Astrocyte of the hippocampus (primary cell): ENCODE measurements at places on chromosomes 6 and 20.

DNA sequence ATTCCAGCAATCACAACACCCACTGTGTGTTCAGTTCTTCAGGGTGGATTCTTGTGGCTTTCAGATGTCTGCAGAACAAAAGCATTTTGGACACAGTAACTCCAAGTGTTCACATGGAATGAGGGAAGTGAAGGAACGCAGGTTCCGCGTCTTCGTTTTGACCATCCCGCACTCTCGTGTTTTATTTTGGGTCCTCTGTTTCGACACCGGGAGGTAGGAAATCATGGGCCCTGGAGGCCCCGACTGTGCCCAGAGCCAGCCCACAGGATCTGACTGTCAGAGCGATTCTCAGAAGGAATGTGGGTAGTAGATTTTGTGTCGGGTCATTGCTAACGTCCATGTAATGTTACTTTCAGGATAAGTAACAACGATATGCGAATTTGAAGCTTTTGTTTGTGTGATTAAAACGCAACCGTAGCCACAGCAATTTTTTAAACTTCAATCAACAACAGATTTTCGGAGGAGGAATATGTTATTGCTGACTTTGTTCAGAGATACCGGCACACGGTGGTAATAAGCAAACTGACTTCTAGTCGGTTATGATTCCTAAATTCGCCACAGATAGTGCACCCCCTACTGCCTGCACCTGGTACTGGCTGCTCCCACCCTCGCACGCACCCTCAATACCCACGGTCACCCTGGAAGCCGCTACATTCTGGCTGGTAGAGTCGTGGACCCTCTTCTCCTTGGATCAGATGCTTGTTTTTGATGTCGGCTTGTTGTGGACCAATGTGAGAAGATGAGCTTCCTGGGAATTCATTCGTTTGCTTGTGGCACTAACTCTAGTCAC is 10.5 kb downstream of the NPEPL1 start:
- DNase-seq, result no peak

DNA sequence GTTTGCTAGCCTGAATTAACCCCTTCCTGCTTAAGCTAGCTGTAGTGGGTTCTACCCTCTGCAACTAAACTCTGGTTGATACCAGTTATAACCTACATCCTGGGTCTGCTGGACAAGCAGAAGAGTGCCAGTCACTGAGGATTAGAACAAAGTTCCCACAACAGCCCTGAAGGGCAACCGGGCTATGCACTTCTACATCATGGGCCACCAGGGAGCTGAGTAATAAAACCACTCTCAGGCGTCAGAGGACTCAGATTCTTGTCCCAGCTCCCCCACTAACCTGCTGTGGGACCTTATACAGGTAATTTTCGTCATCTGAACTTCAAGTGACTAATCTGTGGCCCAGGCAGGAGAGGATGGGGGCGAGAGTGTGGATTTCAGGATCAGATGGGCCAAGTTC is 56.8 kb downstream of the EYA2 start:
- peak; percentile 40 for DNase-seq

DNA sequence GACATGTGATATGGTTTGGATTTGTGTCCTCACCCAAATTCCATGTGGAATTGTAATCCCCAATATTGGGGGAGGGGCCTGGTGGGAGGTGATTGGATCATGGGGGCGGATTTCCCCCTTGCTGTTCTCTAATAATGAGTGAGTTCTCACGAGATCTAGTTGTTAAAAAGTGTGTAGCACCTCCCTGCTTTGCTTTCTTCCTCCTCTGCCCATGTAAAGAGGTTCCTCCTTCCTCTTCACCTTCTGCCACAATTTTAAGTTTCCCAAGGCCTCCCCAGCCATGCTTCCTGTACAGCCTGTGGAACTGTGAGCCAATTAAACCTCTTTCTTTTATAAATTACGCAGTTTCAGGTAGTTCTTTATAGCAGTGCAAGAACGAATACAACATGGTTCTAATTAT is 2.1 kb upstream of the ZNF451 start:
- DNase-seq, result no peak

- no peak for DNase-seq
Measured at GRCh38 chr6:47351621-47352020, 41.9 kb upstream of the TNFRSF21 start.

DNA sequence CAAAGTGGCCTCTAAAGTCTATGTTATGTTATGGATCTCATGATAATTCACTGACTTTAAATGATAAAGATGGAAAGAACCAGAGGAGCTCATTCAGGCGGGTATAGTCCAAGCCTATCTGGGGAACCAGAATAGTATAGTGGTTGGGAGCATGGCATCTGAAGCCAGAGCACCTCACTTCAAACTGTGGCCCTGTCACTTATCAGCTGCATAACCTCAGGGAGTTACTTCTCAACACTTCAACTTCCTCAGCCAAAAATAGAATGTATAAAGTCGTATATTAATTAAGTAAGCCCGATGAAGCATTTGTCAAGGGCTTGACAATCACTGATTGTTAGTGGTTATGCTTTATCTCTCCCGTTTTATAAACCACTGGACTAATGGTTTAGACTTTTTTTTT is 112.7 kb downstream of the RTN4IP1 start:
- no peak for DNase-seq

- no peak for DNase-seq
Measured at GRCh38 chr6:157562997-157563396, 182.0 kb downstream of the ZDHHC14 start.

- peak; percentile 62 for DNase-seq
Measured at GRCh38 chr6:10146715-10147451, 268.0 kb downstream of the TFAP2A start.

DNA sequence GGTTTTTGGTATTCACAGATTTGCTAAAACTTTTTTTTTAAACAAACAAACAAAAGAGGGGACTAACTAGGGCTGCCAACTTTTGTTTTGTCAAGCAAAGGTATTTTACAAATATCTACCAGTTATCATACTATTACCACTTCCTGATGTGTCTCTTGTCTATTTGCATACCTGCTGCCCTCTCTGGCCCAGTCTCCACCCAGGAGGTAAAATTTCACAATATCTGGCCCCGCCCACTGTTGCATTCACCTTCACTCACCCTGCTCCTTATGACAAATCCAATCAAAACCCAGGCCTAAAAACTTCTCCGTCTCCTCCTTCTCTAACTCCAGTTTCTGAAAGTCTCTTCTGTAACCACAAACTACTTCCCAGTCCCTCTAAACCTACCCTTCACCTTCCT is 82.2 kb downstream of the TRERF1 start:
- DNase-seq, result no peak

GRCh38 chr6:139812939-139813338 is 438.5 kb upstream of the CITED2 start:
- DNase-seq, result no peak

DNA sequence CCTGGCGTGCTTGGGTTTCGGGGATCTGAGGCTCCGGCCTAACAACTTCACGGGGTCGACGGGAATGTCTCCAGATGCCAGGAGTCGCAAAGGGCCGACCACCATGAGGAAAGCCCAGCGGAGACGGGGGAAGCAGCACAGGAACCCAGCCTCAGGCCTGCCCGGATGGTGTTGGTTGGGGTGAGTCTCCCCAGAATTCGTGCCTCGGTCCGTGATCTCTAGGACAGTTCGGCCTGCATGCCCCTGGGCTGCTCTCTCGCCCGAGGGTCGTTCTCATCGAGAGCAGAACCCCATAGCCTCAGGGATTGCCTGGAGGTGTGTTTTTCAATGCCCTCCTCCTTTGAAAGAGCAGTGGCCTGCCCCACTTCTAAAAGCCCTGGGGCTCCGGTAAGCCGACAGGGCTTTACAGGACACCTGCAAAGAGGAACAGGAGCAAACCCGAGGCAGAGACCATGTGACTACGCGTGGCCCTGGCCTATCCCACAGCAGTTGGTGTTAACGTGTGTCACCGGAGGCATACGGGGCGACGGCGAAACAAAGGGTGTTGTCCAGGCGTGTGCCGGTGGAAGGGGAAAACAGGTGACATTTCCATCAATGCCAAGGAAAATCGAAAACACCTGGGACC is 973.1 kb upstream of the DEFB115 start:
- no peak for DNase-seq

DNA sequence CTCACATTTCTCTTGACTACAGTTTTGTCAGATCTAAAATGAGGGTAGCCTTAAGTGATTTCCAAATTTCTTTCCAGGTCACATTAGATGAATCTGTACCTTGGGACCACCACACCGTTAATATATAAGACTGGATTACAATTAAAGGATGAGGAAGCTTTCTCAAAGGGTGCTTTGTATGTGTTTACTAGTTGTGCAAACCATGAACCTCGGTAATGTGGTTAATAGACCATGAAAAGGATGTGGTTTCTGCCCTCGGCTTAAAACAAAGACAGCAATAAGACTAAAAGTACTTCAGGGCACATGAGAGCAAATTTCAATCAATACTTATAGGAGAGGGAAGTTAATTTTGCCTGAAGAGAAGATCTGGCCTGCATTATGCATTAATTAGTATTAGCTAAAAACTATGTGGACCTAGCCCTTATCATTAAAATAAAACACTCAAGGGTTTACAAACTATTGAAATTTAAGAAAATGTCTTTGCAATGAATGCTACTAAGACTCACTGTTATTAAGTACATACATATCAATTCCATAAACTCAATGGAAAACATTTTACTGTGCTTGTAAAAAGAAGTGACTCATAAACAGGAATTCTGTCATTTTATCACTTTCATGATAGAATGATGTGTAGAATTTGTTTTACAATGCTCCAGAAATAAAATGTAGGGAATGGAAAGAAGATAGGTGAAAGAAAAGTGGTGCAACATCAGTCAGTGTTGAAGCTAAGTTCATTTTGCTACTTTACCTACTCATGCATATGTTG is 936 bp upstream of the TMX4 start:
- DNase-seq, result no peak

DNA sequence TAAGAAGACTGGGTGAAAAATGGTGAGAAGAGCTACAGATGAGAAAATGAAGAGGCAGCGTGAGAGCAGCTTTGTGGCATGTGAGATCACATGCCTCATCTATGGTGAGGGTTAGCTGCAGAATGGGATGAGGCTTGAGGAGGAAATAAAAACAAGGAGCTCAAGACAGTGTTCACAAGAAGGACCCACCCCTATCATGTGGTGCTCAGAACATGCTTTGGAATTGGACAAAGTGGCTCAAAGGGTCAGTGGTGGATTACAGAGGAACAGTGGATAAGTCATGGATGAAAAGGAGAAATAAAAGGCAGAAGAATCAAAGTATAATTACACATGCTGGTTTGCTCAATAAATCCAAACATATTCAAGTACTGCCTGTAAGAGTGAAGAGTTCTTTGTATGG is 126.9 kb upstream of the UST start:
- DNase-seq, result no peak

- DNase-seq, result no peak
Measured at GRCh38 chr6:168473197-168473596, 32.2 kb downstream of the SMOC2 start.

DNA sequence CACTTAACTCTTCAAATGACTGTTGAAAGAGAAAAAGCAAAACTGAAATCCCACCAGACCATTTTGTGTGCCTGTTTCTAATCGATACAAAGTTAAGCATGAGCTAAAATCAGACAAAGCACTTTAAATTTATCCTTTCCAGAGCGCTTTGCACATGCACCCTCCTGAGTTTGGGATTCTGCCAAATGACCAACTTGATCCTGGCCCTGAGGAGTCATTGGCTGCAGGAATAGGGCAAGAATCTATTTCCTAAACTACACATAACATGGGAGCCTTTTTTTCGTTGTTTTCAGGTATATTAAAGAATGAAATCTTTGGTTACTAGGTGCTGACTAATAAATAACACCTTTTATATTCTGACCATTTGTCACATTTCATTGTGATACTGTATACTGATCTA is 23.8 kb upstream of the MTHFD1L start:
- no peak for DNase-seq

DNA sequence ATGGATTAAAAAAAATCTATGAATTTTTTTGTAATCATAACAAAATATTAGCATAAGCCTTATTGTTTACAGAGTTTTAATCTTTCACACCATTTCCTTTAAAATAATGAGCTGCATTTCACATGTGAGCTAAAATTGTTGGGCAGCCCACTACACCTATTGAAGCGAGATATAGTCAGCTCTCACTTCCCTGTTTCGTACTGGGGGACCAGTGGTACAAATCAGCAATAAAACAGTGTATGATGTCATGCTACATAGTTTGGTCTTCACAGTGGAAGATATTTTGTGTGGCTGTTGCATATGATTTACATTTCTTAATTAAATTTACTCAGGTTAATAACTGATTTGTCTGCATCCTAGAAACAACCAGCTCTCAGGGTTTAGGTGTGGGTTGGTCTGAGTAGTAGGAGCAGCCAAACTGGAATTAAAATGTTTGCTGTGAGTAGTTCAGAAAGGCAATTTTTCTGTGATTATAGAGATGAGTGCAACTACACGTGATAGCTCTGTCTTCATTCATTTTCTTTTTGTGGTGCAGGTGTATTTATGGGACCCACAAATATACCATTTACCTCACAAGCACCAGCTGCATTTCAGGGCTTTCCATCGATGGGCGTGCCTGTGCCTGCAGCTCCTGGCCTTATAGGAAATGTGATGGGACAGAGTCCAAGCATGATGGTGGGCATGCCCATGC is 99.3 kb downstream of the B3GAT2 start:
- DNase-seq, result no peak

GRCh38 chr6:49730251-49730650 is 13.9 kb downstream of the CRISP3 start:
- DNase-seq, result no peak

GRCh38 chr6:170295510-170296422 is 4.9 kb upstream of the DLL1 start:
- DNase-seq, result peak; percentile 59

GRCh38 chr6:108423982-108424705 is 129.3 kb downstream of the AFG1L start:
- DNase-seq, result no peak

- DNase-seq, result no peak
Measured at GRCh38 chr6:78253618-78254017, 600.8 kb downstream of the MEI4 start.

- DNase-seq, result no peak
Measured at GRCh38 chr6:163494279-163494727, 79.8 kb downstream of the QKI start.

DNA sequence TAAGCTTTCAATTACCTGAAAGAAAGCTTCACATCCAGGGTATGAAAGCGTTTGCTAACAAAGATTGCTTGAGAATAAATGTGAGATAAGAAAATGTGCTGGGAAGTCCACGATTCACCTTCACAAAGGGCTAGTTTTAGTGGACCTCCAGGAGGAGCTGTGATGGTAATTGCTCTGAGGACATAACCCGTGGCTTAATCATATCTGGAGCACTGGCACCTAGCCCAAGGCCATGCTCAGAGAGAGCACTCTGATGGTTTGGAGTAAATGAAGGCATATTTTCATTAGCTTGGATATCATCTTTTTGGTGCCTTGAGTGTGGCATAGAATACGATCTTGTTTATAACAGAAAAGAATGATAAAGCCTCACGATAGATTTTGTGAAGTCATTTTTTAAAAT is 46.9 kb upstream of the BACH2 start:
- peak; percentile 61 for DNase-seq

DNA sequence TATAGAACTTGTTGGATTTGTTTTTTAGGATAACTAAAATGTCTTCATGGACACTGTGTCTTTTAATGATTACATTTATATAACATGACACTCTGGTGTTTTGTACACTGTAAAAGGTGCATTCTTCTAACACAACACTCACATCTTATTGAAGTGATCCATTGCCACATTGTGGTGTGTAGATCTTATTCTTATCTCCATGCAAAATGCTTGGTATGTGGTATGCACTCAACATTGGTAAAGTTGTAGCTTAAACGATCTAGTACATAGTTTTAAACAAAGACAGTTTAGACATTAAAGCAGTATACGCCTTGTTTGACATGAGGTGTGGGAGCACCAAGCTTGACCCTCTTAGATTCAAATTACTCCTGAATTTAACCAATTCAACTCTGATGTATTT is 84.7 kb downstream of the SASH1 start:
- DNase-seq, result peak; percentile 46

- peak; percentile 68 for DNase-seq
Measured at GRCh38 chr6:111871725-111872400, 1.4 kb downstream of the FYN start.
